AG09309 (cell line): ENCODE measurements at places on chromosomes 7 and 10.

DNA sequence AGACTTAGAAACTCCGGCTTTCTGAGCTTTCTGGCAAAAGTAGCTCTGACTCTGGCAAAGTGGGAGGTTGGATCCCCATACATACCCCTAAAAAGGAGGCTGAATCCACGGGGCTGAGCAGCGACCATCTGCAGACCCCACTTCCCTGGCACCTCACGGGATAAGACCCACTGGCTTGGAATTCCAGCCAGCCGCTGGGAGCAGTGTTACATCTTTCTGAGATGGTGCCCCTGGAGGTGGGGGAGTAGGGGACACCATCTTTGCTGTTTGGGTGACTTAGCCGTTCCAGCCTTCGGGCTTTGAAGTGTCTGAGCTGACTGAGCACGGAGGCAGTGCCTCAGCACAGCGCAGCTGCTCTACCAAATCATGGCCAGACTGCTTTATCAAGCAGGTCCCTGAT is 45.0 kb upstream of the GRM3 start:
- DNase-seq, result no peak

DNA sequence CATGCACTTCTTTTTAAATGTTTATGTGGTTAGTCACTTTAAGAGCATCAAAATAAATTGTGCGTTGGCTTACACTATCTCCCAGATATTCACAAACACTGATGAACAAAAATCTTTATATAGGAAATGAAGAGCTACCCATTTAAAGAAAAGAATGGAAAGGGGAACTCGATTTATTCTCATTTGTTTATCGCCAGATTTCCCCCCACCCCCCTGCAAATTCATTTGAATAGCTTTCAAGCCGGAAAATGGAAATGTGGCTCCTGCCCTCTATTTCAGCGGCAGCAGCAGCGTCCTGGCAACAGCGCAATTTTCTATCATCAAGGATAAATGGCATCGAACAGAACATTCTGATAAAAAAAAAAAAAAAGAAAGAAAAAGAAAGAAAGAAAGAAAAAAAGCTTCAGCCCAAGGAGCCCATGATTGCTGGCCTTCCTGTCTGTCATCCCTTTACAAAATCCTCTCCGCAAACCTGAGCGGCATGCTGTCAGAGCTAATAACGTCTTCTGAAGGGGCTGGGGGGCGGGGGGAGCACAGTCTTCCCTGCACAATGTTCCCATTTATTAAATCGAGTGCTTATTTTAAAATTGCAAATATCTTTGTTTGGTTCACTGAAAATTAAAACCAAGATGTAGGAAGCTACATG is 13.7 kb upstream of the DLX6 start:
- no peak for DNase-seq

- DNase-seq, result no peak
Observed at GRCh38 chr7:132574223-132574622, 2.0 kb downstream of the PLXNA4 start.

DNA sequence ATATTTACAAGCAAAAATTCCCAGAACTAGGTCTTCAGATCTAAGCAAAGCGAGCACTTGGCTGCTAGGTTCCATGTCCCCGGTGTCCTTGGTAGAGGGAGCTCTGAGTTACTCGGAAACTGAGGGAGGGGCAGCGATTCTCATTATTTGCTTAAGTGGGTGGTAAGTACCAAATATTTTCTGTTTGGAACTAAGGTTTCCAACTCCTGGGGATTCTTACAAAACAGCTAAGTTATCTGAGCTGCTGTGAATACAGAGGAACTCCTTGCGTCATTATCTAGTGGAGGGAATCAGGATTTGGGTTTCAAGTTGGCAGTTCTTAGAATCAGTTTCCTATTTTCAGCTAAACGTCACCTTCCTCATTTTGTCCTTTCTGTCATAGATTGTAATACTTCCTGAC is 76.8 kb upstream of the IKZF1 start:
- no peak for DNase-seq

DNA sequence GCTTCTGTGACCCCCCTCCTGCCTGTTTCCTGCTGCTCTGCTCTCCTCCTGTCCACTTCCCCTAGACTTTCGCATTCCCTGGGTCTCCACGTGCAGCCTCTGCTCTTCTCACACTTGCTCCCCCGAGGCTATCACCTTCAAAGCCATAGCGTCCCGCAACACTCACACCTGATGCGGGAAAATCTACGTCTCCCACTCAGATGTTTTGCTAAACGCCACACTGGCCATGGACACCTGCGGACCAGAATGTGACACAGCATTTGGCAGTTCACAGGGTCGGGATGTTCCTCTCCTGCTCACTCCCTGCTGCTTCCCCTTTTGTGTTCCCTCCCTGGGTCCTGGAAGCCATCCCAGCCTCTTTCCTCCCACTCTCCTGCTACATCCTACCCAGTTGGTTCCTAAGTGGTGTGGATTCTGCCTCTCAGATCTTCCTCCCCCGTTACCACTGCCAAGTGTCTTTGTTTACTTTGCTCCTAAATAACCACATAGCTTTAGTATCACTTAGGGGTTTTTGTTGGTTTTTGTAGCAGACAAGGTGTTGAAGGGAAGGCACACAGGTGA is 33.7 kb upstream of the RBM33 start:
- DNase-seq, result no peak

DNA sequence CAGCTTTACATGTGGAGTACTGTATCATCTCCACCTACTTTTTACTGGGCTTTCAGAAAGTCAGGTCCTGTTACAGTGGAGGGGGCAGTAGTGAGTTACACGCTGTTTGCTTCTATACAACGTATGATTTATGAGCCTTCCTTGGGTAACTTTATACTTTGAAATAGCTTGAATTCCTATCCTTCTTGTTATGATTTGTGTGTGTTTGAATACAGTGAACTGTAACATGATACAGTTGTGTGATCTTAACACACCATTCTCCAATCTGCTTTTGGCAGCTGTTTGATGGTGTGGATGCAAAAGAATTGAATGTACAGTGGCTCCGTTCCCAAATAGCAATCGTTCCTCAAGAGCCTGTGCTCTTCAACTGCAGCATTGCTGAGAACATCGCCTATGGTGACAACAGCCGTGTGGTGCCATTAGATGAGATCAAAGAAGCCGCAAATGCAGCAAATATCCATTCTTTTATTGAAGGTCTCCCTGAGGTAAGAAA is 41.7 kb downstream of the SP8 start:
- no peak for DNase-seq

DNA sequence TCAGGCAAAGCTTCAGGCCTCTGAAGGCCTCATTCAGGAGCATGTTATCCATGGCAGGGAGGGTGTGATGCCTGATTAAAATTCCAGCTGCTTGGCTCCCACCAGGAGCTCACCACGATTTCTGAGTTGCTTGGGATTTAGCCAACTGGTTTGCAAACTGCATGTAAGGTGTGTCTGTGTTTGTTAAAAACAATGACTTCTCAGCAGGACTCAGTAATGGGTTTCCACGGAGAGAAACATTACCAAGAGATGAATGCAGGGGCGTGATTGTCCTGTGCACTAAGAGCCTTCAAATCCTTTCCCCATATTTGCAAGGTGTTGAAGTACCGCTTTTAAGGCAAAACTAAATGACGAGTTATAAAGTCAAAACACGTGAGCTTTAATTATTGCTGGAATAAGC is 88.8 kb upstream of the BTBD16 start:
- no peak for DNase-seq

DNA sequence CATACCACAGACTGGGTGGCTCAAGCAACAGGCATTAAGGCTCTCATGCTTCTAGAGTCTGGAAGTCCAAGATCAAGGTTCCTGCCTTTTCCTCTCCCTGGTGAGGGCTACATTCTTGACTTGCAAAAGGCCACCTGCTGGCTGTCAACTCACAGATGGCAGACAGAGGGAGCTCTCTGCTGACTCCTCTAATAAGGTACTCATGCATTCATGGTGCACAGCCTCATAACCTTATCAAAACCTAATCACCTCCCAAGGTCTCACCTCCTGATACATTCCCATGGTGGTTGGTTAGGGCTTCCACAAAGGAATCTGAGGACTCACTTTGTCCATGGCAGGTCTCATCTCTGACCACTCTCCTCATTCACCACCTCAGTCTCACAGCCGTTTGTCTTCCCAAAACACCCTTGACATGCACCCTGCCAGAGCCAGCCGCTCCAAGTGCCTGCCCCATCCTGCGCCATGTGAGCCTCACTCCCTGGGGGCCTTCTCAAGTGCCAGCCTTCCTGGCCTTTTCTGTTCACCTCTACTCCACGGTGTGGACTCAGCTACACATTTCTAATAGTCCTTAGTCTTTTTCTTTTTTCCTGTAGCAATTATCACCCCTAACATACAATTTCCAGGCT is 400.3 kb upstream of the ADARB2 start:
- DNase-seq, result no peak

DNA sequence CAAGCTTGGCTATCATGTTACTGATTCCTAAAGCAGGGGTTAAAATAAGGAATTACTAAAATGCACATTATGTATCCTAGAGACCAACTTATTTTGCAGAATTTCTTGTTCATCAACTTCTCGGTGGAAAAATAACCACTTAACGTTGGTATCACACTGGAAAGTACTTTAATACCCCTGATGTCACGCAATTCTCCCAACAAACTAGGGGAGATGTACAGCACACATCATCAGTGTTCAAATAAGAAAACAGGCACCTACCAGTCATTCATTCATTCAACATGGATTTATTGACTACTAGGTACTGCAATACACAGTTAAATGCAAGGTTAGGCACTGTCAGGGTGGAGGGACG is 648 bp downstream of the HUS1 start:
- DNase-seq, result no peak

- DNase-seq, result no peak
Observed at GRCh38 chr10:22849077-22849805, 78.6 kb upstream of the ARMC3 start.

GRCh38 chr7:30679664-30680063 is 2.6 kb downstream of the CRHR2 start:
- DNase-seq, result no peak

DNA sequence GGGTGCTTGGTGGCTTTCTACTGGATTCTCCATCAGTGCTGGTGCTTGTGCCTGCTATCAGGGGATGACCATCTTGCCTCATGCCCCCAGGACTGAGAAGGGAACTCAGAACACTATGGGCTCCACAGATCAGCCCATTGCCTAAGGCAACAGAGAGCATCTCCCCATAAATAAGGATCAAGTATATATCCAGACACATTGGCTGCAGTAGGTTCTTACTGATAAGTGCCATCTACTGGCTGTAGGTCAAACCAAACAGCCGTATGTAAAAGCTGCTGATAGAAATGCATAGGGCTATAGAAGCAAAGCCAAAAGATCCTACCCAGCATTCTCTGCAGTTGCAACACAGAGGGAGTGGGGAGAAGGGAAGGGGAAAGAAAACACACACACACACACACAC is 153.7 kb downstream of the CDK14 start:
- DNase-seq, result no peak

DNA sequence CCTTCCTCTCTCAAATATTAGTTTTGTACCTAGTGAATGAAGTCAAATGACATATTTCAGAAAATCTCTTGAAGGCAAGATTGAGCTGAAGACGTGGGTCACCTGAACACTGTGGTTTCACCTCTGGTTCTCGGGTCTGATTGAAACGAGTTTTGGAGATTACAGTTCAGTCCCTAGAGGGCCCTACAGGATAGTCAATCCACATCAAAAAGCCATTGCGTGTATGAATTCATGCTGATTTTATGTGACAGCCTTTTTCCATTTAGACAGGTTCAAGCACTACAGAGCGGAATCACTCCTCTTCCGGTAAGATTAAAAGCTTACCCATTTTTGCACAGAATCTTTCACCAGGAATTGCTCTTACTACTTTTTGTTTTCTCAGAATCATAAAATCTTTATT is 62.2 kb downstream of the VIM start:
- peak; percentile 4 for DNase-seq

- no peak for DNase-seq
Observed at GRCh38 chr7:106644999-106645398, 16.0 kb downstream of the CCDC71L start.

DNA sequence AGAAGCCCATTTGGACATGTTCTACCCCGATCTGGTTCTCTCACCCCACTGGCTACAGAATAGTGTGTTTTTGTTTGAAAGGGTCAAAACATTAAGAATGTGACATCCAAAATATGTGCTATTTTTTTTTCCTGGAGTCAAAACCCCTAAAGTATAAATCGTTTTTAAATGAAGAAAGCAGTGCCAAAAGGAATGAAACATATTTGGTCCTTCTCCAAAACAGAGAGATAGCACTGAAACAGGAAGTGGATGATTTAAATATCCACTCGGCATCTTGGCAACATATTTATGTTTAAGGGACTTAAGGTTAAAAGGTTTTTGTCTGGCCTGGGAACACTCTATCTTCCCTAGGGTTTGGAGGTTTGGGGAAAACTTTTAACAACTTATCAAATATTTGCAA is 32.3 kb downstream of the CALD1 start:
- DNase-seq, result no peak

DNA sequence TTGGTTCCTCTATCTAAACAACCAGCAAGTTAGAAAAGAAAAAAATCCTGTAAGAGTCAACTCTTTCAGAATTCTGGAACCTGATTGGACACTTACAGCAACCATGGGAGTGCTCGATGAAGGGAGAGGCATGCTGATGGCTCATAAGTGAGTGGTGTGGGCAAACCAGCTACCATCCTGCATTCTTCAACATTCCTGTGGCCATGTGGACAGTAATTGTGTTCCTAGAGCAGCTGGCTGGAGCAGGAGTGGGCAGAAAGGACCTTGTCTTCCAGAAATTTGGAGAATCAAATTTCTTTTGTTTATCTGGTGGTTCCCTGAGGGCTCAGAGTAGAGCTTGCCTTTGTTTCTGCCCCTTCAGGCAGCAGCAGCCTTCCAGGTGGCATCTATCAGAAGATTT is 22.5 kb upstream of the MYL7 start:
- DNase-seq, result peak; percentile 91

- DNase-seq, result no peak
Observed at GRCh38 chr7:936386-937054, 18.0 kb downstream of the ADAP1 start.

DNA sequence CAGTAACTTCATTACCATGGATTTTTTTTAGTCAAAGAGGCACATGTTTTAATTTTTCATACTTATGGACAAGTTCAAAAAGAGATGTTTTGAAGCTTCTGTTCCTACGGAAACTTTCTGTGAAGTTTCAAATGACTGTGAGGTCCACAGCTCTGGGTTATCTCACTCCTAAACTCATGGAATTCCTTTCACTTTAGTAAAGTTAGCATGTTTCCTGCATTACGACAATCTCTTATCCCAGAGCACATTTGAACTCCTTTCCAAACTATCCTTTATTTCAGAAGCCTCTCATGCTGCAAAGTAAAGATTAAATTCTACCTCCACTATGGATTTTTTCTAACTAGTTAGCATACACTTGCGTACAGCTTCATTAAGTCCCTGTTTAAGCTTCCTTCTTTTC is 15.3 kb upstream of the ADD3 start:
- DNase-seq, result no peak

- DNase-seq, result no peak
Observed at GRCh38 chr7:29126804-29127203, 19.5 kb downstream of the CPVL start.

DNA sequence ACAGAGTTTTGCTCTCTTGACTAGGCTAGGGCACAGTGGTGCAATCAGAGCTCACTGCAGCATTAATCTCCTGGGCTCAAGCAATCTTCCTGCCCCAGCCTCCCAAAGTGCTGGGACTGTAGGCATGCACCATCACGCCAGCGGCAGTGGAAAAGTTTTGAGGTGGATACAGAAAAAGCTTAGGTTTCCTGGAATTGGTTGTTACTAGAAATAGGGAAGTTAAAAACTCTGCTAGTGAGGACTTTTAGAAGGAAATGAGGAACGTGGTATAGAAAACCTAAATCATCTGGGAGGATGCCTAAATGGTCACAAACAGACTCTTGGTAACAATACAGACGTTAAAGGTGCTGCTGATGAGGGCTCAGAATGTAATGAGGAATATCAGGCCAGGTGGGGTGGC is 10.9 kb upstream of the SNX8 start:
- DNase-seq, result no peak

- DNase-seq, result no peak
Observed at GRCh38 chr10:131537281-131537680, 225.8 kb upstream of the TCERG1L start.
